ENCODE measurements at places on chromosomes 13 and 19.

- DNase-seq = no peak
These were observed 8.1 kb upstream of the ANGPTL4 start for GRCh38 chr19:8355631-8356402.

DNA sequence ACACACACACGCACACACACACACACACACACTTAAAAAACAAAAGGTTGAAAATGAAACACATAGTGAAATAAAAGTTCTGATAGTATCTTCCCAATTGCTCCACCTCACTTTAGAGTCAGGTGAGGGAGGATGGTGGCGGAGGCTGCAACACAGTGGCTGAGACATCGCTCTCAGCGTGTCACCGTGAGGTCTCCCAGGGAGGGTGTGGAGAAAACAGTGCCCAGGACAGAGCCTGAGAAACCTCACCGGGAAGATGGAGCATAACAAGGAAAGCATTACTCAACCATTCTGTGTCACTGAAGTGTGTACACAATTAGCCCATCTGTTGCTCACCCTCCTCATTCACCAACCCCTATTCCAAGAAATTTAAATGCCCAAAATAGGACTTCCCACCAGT, 111.4 kb upstream of the USP29 start:
- DNase-seq = no peak

- no peak for DNase-seq
These were observed 450.8 kb downstream of the DCT start for GRCh38 chr13:94028650-94029049.

DNA sequence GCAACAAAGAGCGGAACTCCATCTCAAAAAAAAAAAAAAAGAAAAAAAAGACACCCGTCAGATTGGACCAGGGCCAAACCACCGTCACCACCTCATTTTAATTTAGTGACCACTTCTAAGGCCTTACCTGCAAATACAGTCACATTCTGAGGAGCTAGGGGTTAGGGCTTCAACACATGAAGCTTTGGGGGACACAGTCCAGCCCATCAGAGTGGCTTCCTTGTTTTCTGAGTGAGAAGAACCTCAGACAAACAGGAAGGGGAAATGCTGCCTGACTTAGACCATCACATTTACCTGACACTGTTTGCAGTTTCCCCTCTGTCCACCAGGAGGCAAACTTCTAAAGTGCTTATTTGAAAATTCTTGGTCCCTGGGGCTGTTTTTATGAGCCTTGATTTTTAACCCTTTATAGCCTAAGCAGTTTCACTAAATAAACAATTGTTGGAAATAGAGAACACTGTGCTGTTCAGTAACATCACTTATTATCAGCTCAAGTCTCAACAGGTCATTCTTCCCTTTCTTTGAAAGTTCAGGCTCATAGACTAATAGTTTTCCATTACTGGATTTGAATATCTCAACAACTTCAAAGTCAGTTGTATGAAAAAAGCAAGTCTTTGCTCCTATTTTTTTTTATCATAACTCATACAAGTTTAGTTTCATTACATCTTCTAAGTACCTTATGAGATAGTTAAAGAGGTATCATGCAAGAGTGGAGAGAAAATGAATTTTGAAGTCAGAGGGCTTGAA, 74.9 kb upstream of the WASF3 start:
- peak; percentile 60 for DNase-seq

GRCh38 chr13:112244061-112244460, 132.1 kb upstream of the SPACA7 start:
- no peak for DNase-seq

DNA sequence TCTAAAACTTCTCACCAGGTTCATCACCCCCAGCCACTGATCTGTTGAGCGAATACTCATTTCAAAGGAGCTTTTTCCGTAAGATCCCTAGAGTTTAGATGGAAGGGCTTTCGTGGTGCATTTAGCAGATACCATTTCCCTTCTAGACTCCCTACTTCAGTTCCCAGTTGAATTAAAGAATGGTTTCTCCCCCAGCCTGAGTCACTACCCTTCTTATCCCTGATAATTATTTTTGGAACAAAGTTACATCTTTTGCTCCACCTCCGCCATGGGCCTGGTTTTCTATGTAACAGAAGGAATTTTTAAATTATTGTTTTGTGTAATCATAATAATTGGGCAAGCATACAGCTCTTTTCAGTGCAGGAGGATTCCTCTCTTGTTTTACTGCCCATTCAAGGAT, 22.0 kb downstream of the USPL1 start:
- DNase-seq = no peak

GRCh38 chr13:49980266-49980665, 16.6 kb upstream of the TRIM13 start:
- DNase-seq = no peak

DNA sequence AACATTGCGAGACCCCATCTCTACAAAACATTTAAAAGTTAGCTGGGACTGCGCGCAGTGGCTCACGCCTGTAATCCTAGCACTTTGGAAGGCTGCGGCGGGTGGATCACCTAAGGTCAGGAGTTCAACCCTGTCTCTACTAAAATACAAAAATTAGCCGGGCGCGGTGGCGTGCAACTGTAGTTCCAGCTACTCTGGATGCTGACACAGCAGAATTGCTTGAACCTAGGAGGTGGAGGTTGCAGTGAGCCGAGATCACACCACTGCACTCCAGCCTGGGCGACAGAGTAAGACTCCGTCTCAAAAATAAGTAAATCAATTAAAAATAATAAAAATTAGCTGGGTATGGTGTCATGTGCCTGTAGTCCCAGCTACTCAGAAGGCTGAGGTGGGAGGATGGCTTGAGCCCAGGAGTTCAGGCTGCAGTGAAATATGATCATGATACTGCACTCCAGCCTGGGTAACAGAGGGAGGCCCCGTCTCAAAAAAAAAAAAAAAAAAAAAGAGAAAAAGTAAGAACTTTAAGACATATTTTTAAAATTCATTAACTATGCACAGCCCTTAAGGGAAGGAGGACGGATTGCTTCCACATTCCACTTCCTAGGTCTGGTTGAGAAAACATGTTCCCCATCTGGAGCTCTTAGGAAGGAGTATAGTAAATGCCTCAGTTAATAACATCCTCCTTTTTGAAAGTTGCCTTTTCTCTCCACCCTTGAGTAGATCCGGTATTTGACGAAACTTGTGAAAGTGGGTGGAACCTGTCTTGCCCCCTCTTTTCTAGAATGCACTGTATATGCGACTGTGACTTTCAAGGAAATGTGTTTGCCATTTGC, 26.1 kb downstream of the EXOC3L2 start:
- DNase-seq = no peak

- DNase-seq = no peak
These were observed 486.3 kb downstream of the EFNB2 start for GRCh38 chr13:106049171-106049570.

- DNase-seq = no peak
These were observed 83.6 kb downstream of the KDM4B start for GRCh38 chr19:5052515-5052914.

DNA sequence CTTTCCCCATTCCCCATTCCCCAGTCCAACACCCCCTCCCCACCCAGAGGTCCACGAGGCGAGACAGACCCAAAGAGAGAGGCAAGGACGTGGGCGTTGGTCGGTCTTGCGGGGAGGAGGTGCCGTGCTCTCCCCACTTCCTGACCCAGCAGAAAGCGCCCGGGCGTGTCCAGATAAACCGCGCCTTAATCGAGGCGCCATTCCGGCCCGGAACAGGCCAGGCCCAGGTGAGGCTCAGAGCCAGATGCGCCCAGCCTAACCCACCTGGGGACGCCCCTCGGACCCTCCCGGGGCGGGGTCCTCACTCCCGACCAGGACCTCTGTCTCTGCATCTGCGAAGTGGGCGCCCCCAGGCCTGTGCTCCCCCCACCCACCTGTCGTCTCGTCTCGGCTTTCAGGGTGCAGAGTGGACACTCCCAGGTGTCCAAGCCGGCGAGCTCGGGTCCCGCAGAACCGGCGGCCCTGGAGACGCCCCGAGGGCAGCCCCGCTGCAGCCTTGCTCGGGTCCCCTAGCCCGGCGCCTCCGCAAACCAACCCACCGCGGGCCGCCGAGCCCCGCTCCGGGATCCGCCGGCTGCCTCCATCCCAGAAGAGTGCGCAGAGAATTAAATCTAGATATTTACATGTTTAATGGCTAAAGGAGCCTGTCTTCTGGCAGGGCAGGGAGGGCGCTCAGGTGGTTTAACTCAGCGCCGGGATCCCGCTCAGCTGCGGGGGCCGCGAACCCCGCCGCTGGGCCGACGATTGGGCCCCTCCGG, 5.0 kb upstream of the ONECUT3 start:
- no peak for DNase-seq

DNA sequence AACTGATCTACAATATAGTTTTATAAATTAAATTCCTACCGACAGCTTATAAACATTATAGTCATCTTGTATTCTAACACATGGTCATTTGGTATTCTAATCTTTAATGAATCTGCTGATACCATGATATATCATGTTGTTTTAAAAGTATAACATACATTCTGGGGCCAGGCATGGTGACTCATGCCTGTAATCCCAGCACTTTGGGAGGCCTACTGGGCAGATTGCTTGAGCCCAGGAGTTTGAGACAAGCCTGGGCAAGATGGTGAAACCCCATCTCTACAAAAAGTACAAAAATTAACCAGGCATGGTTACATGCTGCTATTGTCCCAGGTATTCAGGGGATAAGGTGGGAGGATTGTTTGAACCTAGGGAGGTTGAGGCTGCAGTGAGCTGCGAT, 3.1 kb downstream of the ZNF383 start:
- DNase-seq = no peak

GRCh38 chr13:97483465-97483864, 49.5 kb downstream of the RAP2A start:
- no peak for DNase-seq

- peak; percentile 6 for DNase-seq
These were observed 539 bp downstream of the ZNF554 start for GRCh38 chr19:2820112-2820702.

DNA sequence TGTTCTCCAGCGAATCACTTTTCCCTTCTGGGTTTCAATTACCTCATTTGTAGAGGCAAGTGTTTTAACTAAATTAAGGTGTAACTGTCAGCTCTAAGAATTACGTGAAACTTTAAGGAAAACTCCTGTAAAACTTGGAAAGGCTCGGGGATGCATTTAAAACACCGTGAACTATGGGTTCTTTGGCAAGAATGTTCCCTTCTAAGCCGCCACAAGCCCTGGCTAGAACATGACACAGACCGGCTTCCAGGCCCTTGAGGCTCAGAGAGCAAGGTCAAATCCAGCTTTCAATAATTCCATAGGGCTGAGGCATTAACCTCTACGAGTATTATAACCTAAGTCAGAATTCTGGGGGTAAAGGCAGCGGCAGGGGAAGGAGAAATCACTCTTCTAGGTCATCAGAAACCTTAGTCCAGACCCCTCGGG, 685 bp downstream of the VWA8 start:
- no peak for DNase-seq

GRCh38 chr13:50617134-50617721, 226.3 kb downstream of the DLEU7 start:
- no peak for DNase-seq

All from activated naive CD4-positive, alpha-beta T cell treated with Interleukin-2 at 50 U/mL for 16 hours (primary cell).